Stimulated activated CD8-positive, alpha-beta memory T cell treated with anti-CD3 and anti-CD28 coated beads, Interleukin-4, amount 100 ng/mL, for 1 hour (primary cell): ENCODE measurements at places on chromosomes 2 and 18.

- DNase-seq = no peak
Observed at GRCh38 chr2:236574424-236575145, 5.0 kb downstream of the ACKR3 start.

- DNase-seq = no peak
Observed at GRCh38 chr18:56060967-56061541, 473.1 kb upstream of the TCF4 start.

DNA sequence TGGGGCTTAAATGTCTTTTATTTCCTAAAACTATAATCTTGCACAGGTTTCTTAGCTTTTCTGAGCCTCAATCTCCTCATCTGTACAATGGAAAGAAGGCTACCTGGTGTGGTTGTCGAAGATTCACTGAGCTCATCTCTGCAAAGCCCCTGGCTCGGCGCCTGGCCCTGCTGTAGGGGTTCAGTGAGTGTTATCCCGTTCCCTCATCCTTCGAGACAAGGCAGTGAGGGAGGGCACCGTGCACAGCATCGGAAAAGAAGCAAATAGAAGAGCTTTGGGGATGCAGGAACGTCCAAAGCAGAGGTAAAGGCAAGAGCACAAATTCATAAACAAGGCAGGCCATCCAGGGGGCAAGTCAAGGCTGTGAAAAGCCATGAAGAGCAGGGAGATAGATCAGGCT, 41.2 kb upstream of the ATG16L1 start:
- no peak for DNase-seq

DNA sequence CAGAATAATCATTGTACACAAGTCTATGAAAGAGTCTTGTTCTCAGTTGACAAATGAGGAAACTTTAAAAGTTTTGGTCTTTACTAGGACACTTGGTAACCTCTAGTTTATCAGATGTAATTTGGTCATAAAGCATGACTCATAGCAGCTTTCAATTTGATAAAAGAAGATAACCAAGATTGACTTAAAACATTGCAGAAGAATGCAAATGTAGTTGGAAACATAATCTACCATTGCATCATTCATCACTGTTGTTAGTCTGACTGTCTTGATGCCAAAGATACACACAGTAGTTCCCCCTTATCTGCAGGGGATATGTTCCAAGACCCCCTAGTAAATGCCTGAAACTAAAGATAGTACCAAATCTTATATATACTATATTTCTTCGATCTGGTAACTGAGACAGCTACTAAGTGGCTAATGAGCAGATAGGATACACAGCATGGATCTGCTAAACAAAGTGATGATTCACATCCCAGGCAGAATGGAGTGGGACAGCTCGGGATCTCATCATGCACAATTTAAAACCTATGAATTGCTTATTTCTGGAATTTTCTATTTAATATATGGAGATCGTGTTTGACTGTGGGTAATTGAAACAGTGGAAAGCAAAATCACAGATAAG, 131.4 kb upstream of the CCDC68 start:
- no peak for DNase-seq

GRCh38 chr18:45580127-45580526, 35.1 kb upstream of the SLC14A2 start:
- no peak for DNase-seq

GRCh38 chr2:149463328-149464002, 124.1 kb downstream of the MMADHC start:
- no peak for DNase-seq

- DNase-seq = no peak
Observed at GRCh38 chr2:108825736-108826135, 39.2 kb downstream of the CCDC138 start.

- no peak for DNase-seq
Observed at GRCh38 chr2:97735161-97735561, 21.8 kb downstream of the ZAP70 start.

- no peak for DNase-seq
Observed at GRCh38 chr18:56984731-56985130, 162.2 kb upstream of the BOD1L2 start.

GRCh38 chr18:6543330-6543908, 128.7 kb upstream of the L3MBTL4 start:
- DNase-seq = no peak

GRCh38 chr2:69490486-69490885, 53.3 kb upstream of the NFU1 start:
- no peak for DNase-seq

DNA sequence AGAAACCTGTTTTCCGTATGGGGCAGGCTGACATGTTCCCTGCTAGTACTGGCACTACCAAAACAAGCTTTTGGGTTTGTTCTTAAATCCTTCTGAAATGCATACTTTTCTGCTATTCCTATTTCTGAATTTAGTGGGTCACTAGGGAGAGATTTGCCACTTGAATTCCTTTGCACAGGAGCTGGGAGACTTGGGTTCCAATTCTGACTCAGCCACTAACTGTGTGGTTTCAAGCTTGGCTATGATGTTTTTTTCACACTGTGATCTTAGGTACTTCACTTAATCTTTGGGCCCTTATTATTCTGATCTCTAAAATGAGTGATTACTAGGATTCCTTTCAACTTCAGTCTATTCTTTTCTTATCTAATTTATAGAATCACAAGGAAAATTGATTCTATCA, 105.5 kb downstream of the BCL11A start:
- no peak for DNase-seq

DNA sequence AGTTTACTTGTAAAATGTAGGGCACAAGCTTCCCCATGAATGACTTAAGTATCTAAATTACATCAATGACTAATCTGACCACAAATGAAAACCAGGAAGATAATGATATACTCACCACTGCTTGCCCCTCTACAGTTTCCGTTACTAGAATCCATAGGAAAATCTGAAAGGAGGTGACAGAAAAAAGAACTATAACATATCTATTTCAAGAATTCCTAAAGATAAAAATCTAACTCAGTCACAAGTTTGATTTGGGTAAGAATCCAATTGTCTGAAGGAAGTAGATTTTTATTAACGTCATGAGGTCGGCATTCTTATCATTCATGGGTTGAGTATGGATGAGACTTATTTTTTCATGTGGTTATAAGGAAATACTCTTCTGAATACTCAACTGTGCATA, 7.8 kb downstream of the FRZB start:
- no peak for DNase-seq

DNA sequence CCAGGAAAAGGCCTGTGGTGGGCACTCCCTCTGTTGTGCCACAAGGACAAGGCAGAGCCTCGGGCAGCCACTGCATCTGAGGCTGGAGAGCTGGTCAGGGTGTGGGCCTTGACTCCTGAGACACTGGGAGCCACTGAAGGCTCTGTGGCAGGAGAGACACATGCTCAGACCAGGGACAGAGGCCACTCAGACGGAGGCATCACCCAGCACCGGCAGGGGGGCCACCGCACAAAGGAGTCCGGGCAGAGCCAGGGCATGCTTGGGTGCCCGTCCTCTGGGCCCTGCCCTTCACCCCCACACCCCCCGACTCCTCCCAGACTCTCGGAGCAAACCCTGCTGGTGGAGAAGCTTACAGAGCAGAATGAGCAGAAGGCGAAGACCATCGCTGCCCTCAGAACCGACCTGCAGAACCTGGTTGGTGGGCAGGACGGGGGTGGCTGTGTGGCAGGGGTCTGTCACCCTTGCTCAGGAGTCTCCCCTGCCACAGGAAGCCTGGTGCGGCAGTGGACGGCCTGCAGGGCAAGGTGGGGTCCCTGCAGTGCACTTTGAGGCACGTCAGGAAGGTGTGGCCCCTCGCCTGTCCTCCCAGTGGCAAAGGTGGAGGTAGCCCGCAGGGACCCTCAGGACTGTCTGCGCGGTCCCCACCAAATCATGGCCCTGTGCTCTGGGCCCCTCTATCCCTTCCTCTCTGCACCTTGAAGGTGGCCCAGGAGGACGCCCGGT, 26.0 kb downstream of the CROCC2 start:
- no peak for DNase-seq

- DNase-seq = no peak
Observed at GRCh38 chr2:94982675-94983074, 42.8 kb upstream of the MAL start.

DNA sequence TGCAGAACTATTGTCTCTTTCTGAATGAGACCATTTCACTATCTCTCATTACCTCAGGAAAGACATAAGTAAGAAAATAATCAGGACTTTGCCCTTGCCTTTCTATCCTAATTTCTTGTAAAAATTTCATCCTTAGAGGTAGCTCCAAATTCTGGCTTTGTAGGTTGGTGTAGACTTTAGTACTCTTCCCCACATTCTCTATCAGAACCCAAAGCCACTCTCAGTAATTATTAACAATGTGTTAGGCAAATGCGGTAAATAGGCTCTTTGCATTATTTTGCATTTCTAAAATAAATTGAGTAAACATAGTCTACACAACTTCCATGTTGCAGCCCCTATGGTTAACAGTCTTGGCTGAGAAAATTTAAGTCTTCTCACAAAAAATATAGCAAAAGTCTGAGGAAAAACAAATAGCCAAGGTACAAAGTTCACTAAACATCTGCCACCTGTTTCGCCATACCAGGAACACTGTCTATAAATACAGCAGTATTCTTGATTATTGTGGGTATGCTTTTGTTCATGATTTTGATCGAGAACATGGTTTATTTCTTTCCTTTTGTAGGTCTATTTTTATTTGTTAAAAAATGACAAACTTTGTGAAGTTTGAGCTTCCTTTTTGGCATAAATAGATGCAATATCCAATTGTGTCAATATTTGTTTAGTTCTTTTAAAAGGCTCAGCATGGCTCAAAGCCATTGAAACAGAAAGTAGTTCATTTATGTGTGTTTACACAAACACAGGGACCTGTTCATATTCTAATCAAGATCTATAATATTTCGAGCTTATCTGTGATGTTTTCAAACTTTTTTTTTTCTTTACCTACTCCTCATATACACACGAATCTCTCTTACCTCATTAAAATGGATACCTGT, 1061.5 kb downstream of the CNTNAP5 start:
- no peak for DNase-seq

- DNase-seq = no peak
Observed at GRCh38 chr2:158600155-158600802, 143.5 kb downstream of the PKP4 start.

DNA sequence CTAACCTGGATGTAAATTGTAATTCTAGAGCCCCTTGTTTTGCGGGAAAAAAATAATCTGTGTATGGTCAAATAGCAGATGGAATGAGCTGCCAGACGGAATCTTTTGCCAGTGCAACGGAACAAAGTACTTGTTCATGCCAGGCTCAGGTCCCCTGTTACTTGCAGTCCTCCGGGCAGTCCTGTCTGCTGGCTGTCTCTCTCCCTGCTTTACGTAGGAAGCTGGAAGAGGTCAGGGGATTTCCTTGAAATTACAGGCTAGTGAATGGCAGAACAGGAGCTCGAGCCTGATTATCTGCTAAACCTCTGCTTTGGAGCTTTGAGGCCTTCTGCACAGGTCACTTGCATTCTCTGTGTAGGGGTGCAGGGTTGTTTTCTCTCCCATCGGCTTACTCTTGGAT, 54.8 kb downstream of the LRRFIP1 start:
- DNase-seq = no peak

GRCh38 chr2:1799174-1799573, 54.9 kb upstream of the PXDN start:
- DNase-seq = no peak

DNA sequence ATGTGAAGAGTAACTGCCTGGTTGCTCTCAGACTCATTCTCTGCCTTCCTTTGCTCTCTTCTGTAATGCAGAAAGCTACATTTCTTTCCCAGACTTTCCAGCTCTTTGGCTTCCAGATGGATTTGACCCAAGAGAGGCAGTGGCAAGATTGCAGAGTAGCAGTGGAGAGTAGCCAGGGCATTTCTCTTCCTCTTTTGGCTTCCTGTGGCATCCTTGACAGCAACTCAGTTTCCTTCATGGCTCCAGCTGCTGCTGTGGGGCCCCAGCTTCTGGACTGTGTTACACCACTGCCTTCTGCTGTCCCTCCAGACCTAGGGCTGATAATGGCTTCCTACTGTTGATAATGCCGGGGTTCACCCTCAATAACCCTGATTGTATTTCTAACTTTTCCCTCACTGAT, 469.4 kb upstream of the SPRED2 start:
- DNase-seq = no peak

GRCh38 chr2:237987268-237987667, 20.5 kb downstream of the UBE2F start:
- no peak for DNase-seq

- DNase-seq = peak; percentile 42
Observed at GRCh38 chr2:1550658-1551316, 137.5 kb downstream of the TPO start.

DNA sequence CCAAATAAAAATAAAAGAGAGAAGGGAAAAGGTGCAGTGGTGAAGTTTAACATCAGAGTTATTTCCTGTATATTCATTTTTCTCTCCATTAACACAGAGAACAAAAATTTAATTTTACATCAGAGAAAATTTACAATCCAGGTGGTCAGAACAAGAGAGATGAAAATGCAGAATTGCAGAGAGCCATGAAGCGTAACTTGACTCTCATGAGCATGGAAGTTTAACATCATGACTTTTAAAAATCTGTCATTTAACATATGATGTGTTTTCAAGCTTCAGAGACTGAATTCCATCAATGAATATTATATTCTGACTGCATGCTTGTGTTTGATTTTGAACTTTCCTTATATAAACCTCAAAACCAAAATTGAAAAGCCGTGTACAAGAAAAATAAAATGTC, 79.3 kb upstream of the ZNF397 start:
- DNase-seq = no peak

DNA sequence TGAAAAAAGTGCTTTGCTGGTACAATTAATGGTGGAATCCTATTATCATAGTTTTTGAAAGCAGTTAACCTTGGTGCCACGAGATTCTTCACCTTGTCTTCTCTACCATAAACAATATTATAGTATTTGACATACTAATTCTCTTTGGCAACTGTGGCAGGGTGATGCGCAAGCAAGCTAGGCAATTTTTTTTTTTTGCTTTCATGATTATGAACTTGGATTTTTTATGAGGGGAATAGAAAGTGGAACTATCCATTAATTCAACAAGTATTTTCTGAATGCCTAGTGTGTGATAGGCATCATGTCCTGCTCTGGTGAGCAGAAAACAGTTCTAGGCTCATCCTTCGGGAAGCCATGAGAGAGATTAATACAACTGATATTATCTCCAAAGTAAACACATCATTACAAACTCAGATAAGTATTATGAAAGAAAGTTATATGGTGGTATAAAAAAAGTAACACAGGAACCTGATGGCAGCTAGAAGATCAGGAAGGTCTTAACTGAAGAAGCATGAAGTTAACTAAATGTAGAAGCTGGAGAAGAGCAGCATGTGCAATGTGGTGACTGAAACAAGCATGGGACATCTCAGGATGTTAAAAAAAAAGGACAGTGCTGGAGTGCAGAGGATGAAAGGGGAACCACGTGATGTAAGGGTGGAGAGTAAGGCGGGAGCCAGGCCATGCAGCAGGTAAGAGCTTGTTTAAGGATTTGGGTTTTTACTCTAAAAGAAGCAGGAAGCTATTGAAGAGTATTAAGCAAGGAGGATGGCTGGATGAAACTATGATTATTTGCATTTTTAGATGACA, 113.7 kb downstream of the ZEB2 start:
- no peak for DNase-seq
